ENCODE measurements at places on chromosomes 4 and X.
A peak's percentile ranks its signal among the peaks of the same experiment; 100 is the strongest.

- no peak for DNase-seq
These were observed 1.6 kb upstream of the IDUA start for GRCh38 chr4:985123-985830.

- DNase-seq: no peak
These were observed 129.3 kb upstream of the TMEM164 start for GRCh38 chrX:109873574-109873973.

- DNase-seq: no peak
These were observed 98.3 kb upstream of the GALNTL6 start for GRCh38 chr4:171714791-171715454.

DNA sequence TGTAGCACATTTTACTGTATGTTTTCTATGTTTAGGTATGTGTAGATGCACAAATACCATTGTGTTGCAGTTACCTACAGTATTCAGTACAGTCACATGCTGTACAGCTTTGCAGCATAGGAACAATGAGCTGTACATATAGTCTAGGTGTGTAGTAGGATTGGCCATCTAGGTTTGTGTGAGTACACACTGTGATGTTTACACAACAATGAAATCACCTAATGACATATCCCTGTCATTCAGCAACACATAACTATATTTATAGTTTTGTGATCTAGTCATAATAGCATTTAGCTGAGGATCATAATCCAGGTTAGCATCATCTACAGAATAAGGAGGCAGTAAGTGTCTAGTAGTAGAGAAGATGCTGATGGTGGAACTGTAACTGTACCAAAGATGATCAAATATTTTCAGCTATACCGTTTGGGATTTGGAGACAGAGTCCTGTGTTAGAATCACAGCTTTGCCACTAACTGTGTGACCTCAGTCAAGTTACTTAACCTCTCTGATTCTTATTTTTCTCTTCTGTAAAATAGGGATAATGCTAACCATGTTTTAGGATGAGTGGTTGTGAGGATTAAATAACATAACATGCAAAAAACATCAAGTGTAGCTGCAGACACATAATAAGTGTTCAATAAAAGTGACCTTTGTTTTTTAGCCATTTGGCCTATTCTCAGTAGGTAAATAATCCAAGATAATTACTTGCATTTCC is 73.3 kb downstream of the LIMCH1 start:
- DNase-seq: no peak

DNA sequence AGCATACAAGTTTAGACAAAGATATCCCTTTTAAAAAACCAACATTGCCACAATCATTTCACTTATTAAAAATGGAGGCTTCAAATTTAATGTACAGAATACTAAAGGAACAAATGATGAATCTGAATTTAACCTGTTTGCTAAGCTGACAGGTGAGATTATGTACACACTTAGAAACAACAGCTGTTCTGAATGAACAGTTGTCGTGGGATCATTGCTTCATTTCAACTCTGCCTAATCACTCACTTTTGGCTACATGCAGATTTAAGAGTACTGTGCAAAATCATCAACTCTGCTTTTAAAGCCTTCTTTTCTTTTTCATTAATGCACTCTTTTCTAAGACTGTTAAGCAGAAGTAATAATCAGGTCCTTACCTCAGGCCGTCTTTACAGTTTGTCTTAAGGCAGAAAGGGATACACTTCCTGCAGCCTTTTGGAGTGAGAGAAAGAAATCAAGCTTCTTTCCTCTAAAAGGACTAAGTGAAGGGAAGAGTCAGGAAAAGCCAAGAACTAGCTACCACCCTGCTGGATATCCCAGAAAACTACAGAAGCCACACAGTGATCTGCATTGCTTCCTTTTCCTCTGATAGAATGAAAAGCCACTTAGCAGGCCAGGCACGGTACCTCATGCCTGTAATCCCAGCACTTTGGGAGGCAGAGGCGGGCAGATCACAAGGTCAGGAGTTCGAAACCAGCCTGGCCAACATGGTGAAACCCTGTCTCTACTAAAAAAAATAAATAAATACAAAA is 54.7 kb upstream of the NPNT start:
- DNase-seq: peak; percentile 70

GRCh38 chrX:51803833-51804232 is 60.6 kb downstream of the GSPT2 start:
- DNase-seq: no peak

- no peak for DNase-seq
These were observed 27.5 kb upstream of the DOCK11 start for GRCh38 chrX:118468122-118468521.

GRCh38 chr4:80011636-80012236 is 61.3 kb downstream of the ANTXR2 start:
- DNase-seq: no peak

DNA sequence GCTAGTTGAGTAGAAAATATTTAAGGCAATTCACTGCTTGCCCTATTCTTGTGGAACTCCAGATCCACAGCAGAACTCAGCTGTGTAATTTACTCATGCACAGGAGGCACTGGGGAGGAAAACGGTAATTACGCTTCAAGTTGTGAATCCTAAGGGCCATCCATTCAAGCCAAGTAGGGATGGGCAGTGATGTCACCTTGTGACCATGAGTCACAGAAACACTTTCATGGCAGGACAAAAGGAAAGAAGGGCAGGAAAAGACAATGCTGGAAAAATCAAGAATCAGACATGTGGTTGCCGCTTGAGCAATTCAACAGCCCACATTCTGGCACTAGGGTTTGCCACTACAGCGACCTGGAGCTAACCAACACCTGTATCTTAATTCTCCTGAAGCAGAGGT is 1.4 kb downstream of the PAQR3 start:
- peak; percentile 14 for DNase-seq

DNA sequence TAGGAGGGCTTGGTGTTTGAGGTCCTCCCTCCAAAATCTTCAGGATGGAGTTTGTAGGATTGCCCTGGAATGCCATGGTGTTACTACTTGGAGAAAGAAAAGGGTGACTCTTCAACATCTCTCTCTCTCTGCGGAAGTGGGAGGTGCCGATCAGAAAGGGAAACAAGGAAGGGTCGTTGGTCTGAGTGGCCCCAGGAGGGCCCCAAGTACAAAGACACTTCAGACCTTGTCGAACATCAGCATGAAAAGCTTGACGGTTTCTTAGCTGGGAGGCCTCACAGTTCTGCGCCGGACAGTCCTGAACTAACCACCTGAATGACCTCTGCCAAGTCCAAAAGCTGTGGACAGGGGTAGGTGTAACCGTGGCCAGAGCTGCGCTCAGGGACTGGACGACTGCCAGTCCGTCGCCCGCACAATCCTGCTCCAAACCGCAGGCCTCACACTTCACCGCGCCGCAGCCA is 646 bp upstream of the GSX2 start:
- DNase-seq: peak; percentile 33

DNA sequence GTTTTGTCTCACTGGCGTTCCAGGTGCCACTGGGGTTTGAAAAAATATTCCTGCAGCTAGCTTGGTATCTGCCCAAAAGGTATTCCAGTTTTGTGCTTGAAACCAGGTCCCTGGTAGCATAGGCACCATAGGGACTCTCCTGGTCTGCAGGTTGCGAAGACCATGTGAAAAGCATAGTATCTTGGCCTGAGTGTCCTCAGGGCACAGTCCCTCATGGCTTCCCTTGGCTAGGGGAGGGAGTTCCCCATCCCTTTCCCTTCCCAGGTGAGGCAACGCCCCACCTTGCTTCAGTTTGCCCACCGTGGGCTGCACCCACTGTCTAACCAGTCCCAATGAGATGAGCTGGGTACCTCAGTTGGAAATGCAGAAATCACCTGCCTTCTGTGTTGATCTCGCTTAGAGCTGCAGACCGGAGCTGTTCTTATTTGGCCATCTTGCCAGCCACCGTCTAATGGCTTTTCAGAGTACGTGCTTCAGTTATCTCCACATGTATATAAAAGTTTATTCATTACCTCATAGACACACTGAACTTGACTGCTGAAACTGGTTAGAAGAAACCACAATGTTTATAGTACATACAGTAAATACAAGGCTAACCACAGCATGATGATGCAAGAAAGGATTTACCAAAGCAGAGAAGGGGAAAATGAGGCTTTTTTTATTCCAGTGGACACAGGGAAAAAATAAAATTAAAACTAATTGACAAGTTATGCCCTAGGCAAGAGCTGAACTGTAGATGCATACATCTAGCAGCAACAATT is 10.6 kb downstream of the PBDC1 start:
- no peak for DNase-seq

DNA sequence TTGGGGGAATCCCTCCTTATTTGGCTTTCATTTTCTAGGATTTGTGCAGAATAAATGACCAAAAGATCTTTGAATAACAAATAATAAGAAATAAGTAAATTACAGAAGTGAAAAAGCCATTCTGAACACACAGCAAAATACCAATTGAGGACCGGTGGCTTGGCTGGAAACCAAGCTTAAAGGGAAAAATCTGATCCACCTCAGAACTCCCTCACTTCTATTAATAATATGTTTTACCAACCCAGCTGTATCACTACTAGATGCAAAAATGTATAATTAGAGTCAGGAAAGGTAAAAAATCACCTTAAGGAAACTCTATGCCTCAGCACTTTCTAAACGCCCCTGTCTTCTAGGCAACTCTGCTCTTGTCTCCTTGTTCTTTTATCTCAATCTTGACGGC is 77.3 kb downstream of the TSPAN5 start:
- no peak for DNase-seq

DNA sequence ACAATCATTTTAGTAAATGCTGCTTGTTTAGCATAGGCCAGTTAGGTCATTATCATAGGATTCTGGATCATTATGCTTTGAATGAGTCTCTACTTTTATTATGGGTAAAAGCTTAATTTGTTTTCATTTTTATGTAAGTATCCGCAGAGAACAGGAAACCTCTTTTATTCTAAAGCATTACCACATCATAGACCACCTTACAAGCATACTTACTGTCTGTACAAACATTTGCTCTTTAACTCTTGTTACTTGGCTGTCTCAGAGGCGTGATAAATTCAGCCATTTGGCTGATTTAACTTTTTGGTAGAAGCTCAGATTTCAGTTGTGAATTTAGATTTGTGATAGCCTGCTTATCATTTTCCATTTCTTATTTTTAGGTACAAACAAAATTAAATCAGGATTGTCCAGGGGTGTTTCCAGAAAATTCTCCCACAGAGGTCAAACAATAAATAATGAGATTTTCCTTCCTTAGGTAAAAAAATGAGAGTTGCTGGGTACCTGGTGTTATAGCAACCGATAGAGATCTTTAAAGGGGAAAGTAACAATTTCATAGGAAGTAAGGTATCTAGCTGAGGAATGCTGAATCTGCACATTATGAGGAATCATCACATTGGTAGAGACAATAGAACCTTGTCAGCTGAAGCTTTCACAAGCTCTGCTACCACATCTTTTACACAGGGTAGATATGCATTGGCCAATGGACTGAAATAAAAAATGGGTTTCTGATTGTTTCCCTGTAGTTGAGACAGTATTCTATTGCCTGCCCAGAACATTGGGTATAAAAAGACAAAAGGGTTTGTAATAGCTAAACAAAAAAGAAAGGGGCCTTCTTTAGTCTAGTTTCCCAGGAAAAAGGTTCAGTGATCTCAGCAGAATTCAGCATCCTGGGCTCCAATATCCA is 62.5 kb downstream of the NDNF start:
- DNase-seq: no peak

GRCh38 chr4:150067859-150068258 is 10.4 kb upstream of the DCLK2 start:
- no peak for DNase-seq

- no peak for DNase-seq
These were observed 56.0 kb upstream of the BCLAF3 start for GRCh38 chrX:20046864-20047263.

GRCh38 chrX:37685381-37686359 is at the start of gene XK:
TSS of gene XK (plus strand) at chrX:37685791. CDS start at chrX:37685962, 171 bp downstream.
- peak; percentile 92 for DNase-seq

- no peak for DNase-seq
These were observed at the start of gene FGF2 for GRCh38 chr4:122826553-122827257. TSS of gene FGF2 (plus strand) at chr4:122826831. CDS start at chr4:122827175, 344 bp downstream.

- DNase-seq: no peak
These were observed 1722.9 kb upstream of the AGA start for GRCh38 chr4:179165000-179165738.

- peak; percentile 96 for DNase-seq
These were observed at the start of the genes CEP44 and FBXO8 for GRCh38 chr4:174283507-174284471. TSS of gene CEP44 (plus strand) at chr4:174283911. CDS start at chr4:174299122, 15,211 bp downstream. TSS of gene FBXO8 (minus strand) at chr4:174283667. CDS start at chr4:174263092, 20,575 bp downstream.

- no peak for DNase-seq
These were observed 754.3 kb upstream of the MAGEB2 start for GRCh38 chrX:29461039-29461438.

- DNase-seq: no peak
These were observed 78.2 kb downstream of the EPHA5 start for GRCh38 chr4:65592089-65592488.
